ENCODE measurements at places on chromosomes 11 and 22. TPM values are rescaled to one million over a fixed set of nuclear protein-coding genes. Genes with fewer than 3 reads are reported as not detected.

GRCh38 chr11:131303611-131304119 lies 66.8 kb upstream of the NTM start:
- no peak for DNase-seq

- no peak for DNase-seq
These were observed 15.4 kb upstream of the GDPD4 start for GRCh38 chr11:77316733-77317342.

DNA sequence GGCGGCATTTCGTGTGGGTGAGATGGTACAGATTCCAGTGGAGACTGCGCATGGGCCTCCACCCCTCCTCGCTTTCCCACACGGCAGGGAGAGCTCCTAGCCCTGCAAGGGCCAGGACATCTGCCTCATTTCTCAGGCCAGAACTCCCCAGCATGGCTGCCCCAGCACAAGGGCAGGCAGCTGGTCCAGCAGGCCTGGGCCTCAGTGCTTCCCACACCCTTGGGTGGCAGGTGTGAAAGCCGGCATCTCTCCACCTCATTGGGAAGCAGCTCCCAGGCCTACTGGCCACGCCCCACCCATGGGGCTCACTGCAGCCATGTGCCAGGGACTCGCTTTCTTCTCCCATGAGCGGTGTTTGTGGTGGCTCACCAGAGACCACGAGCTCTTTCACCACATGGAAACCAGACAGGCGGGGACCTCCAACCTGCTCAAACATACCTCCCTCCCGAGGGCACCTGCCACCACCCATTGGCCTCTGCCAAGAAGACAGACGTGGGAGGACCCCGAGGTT lies 79.1 kb downstream of the NAT10 start:
- no peak for DNase-seq

DNA sequence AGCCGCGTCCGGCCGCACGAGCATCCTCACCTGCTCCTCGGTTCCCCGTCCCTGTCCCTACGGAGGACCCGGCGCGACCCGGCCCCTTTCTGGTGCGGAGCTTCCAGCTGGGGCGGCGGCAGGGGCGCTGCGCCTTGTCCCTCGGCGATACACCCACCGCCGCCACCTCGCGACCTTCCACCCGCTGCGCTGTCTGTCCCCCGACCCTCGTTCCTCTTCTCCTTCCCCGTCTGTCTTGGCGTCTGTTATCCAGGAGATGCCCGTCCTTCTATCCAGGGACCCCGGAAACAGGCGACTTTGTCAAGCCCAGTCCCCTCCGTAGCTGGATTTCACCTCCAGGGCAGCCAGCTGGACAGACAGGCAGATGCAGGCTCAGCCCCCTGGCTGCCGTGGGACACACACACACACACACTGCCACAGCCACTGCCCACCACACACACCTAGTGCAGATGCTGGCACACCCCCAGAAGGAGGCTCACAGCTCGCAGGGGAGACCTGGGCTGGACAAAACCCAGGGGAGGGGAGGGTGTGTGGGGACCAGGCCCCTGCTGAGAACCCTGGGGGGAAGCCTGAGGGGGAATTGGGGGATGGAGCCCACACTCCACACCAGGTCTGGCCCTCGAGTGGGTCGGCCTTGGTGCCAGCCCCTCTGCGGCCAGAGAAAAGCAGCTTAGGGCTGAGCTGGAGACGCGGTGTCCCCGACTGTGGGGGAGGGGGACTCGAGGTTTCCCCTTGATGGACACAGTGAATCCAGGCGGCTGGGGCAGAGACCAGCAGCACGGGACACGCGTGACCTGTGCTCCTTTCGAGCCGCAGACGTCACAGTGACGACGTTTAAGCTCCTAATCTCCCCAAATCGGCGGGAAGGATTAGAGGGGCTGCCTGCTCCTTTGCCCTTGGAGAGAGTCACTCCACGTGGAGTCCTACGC lies 788 bp downstream of the DRD4 start:
- no peak for DNase-seq

GRCh38 chr22:25176175-25176574 lies 23.5 kb upstream of the CRYBB3 start:
- no peak for DNase-seq

- DNase-seq, result no peak
These were observed 4.8 kb upstream of the CHRM1 start for GRCh38 chr11:62925745-62926679.

DNA sequence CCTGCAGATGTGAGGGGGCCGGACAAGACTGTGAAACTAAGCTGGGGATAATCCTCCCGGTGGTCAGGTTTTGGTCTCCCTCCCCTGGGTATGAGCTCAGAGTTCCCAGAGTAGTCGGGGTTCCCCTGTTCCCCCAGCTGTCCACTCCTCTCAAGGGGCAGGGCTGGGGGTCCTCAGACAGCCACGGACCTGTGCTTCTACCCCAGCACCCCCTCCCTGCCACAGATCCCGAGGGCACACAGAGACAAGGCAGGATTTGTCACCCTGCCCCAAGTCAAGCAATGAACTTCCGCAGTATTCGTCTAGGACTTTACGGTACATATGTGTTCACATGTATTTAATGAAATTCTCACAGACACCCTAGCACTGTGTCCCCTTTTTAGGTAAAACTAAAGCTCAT lies 45.2 kb downstream of the APOL1 start:
- no peak for DNase-seq

- no peak for DNase-seq
These were observed 33.5 kb downstream of the LRRC10B start for GRCh38 chr11:61542024-61542461.

GRCh38 chr22:23215294-23216241 lies 35.3 kb downstream of the BCR start:
- DNase-seq, result no peak

GRCh38 chr22:27601195-27601594 lies 200.4 kb downstream of the MN1 start:
- DNase-seq, result no peak

DNA sequence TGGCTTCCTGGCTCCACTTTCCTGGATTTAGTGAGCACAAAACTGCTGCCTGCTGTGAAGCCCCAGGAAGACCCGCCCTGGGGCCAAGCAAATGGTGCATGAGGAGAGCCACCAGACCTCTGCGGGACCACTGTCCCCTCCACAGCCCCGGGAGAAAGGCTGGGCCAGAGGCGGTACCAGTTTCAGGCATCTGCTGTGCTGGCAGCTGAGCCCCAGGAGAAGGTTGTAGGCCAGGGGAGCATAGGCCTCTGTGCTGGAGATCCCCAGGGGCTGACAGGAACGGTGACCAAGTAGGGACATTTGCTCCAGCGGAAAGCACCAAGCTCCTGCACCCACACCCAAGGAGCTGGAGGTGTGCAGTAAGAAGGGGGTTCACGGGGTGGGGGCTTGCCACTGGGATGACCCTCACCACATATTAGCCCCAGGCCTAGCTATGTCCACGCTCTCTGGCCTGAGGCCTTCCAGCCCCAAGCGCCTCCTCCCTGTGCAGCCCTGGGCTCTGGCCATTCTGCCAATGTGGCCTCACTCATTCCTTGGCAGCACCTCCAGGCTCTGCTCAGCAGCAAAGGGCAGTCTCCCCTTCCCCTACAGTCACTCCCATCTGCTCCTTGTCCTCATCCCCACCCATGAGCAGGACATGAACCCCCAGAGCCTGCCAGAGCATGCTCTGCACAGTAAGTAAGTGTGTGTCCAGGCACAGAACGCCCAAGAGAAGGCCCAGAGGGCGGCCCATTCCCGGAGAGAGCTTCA lies 24.0 kb upstream of the COMT start:
- no peak for DNase-seq

GRCh38 chr22:36640106-36640672 lies 63.4 kb downstream of the CACNG2 start:
- no peak for DNase-seq

- DNase-seq, result peak; percentile 69
These were observed 76.0 kb upstream of the GRK3 start for GRCh38 chr22:25488244-25489020.

GRCh38 chr22:30262917-30263741 lies 3.5 kb downstream of the OSM start:
- DNase-seq, result peak; percentile 72

DNA sequence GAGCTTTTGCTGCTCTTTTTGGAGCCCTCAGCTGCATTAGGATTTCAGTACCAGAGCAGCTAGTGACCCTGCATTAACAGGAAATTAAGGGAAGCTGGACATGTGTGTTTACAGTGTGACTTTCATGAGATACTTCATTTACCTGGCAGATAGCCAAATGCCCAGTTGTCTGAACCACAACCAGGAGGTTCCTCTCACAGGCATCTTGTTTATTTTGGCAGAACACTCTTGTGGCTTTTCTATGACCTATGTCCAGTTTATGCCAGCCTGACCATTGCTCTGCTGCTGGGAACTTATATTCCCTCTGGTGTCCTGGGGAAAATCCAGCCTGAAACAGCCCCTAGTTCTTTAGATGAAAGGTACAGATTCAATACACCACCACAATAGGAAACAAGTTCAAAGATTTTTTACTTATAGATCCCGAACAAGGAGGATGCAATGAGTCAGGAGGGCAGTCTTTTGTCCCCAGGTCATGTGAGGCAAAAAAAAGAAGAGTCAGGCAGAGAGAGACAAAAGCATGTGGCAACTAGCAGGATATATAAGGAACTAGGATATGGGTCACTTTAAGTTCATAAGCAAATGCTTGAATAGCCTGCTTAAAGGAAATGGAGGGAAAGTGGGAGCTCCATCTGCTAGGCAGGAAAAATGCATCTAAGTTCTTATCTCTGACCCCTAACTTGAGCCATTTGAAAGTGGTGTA lies 379.3 kb downstream of the INSC start:
- DNase-seq, result no peak

DNA sequence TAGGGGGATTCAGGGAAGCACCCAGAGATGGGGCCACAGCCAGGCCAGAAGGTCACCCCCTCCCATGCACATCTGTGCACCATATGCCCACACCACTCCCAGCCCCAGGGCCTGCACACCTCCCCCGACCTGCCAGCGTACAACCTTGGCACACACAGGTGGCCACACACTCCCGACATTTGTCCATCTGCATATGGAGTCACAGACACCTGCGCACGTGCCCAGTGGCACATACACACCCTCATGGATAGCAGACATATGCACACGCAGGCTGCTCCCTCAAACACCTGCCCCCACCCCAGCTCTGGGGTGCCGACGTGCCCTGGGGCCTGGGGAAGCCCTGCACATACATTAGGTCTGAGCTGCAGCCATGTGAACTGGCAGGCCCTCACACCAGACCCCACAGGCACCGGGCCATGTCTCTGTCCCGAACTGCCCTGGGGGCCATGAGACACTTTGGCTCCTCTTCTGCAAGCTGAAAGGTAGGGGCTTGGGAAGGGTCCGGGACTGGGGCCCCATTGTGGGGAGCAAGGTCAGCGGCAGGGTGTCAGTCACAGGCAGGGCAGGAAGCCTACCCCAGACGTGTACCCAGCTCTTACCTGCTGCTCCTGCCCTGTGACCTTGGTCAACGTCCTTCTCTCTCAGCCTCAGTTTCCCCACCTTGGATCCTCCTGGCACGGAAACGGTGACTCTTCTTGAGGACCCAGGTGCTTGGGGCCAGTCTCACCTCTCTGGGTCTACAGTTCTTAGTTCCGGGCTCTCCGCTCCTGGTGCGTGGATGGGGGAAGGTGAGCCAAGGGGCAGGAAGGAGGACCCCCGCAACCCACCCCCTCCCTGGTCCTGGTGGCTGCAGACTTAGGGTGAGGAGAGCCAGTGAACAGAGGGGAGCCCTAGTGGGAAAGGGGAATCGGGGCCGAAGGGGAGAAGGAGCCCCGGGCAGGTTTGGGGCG lies 579 bp upstream of the CABP7 start:
- no peak for DNase-seq

- no peak for DNase-seq
These were observed 76.1 kb upstream of the RAB1B start for GRCh38 chr11:66192181-66192863.

DNA sequence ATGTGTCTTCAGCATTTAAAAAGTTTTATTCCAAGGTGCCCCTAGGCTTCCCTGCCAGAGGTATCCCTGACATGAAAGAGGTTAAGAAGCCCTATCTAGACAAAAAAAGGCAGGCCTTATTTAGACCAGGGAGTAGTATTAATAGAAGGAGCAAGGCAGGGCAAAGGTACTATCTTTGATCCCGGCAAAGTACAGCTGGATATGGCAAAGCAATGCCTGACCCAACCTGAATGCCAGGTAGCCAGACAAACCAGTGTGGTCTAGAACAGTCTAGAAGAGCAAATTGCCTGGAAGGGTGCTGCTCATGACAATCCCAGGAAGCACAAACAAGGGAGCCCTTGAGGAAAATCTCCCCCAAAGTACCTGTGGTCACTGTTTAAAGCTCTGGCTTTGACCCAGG lies 62.6 kb upstream of the SYT13 start:
- no peak for DNase-seq

- DNase-seq, result no peak
These were observed 95.6 kb downstream of the KCNQ1 start for GRCh38 chr11:2540223-2540991.

GRCh38 chr11:83158357-83158786 lies 1.4 kb downstream of the PCF11 start:
- no peak for DNase-seq

DNA sequence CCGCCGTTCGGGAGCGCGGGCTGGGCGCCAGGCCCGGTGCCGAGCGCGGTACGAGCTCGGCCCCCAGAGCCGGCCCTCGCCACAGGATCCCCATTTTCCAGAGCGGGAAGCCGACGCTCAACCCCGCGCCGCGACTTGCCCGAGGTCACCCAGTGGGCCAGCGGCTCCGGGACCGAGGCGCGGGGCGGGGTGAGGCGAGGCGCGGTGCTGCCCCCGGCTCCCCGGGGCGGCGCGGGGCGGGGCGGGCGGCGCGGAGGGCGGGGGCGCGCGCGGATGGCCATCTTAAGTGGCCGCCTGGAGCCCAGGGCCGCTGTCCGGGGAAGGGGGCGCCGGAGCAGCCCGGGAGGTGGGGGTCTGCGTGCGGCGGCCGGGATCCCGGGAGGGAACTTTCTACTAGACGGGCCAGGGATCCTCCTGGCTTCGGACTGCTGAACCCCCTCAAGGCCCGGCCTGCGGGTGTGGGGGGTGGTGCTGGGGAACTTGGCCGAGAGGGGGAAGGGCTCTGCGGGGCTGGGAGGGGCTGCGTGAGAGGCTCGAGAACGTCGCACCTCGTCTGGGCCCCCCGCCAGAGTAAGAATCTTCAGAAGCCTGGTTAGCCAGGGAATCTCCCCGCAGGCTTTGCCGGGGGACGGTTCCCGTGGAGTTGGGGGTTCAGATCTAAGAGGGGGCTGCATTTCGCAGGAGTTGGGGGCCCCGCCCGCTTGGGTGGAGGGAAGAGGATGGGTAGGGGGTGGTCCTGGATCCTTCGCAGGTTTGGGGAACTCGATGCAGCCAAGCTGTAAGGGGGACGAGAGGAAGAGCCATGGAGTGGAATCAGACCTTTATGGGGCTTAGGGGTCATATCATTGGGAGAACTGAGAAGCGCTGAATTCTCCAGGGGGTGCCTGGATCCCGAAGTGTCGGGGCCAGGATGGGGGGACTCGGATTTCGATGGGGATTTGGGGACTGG lies 678 bp upstream of the INPPL1 start:
- DNase-seq, result peak; percentile 82

GRCh38 chr11:78957476-78958245 lies 383.0 kb upstream of the NARS2 start:
- no peak for DNase-seq

GRCh38 chr11:83448686-83449085 lies 162.5 kb upstream of the CCDC90B start:
- DNase-seq, result no peak

Gene CARD18
- not detected for total RNA-seq

Gene SLC6A5
- not detected for total RNA-seq

Gene NCF4
- 4.5 TPM for total RNA-seq

Gene DNAJC24
- 17.1 TPM for total RNA-seq

Gene CLCF1
- 0.86 TPM for total RNA-seq

Gene ZNF215
- total RNA-seq, result 0.13 TPM

Gene ANO5
- 48.2 TPM for total RNA-seq

Gene VPREB1
- total RNA-seq, result not detected

Gene XKR3
- total RNA-seq, result not detected

Gene ROM1
- 2.4 TPM for total RNA-seq

Gene NKAPD1
- 7.6 TPM for total RNA-seq

Gene CHST1
- 5.1 TPM for total RNA-seq

Gene SYT12
- total RNA-seq, result 0.25 TPM

All from heart left ventricle (tissue), 16 donors.